ENCODE measurements at places on chromosomes 3 and 15.
A peak's percentile ranks its signal among the peaks of the same experiment; 100 is the strongest.

GRCh38 chr3:124345845-124346244 lies 353.9 kb upstream of the ROPN1 start:
- no peak for DNase-seq

DNA sequence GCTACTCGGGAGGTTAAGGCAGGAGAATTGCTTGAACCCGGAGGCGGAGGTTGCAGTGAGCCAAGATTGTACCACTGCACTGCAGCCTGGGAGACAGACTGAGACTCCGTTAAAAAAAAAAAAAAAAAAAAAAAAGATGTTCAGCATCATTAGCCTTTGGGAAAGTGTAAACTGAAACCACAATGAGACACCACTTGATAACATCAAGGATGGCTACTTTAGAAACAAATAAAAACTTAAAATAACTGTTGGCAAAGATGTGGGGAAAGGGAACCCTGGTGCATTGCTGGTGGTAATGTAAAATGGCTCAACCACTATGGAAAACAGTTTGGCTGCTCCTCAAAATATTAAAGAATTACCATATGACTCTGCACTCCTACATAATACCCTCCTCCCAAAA lies 1.9 kb downstream of the LEO1 start:
- peak; percentile 28 for DNase-seq

GRCh38 chr3:64151342-64151871 lies 73.9 kb downstream of the PRICKLE2 start:
- no peak for DNase-seq

DNA sequence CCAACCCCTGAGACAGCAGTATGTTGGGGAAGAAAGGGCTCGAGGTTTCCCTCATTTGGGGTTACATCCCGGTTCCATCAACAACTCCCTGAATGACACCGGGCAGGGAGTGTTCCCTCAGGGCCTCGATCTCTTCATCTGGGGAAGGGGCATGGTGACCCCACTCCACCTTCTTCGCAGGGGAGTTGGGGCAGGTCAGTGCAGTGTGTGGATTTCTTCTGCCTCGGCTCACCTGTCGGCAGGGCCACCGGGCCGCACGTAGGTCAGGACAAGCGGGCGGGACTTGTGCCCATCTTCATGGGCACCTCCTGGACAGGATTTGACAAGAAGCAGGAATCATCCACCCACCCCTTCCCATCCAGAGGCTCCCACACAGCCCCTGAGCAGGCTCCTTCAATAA lies 17.4 kb downstream of the GRIP2 start:
- DNase-seq, result no peak

GRCh38 chr3:40780925-40781406 lies 256.2 kb downstream of the ZNF621 start:
- DNase-seq, result no peak

DNA sequence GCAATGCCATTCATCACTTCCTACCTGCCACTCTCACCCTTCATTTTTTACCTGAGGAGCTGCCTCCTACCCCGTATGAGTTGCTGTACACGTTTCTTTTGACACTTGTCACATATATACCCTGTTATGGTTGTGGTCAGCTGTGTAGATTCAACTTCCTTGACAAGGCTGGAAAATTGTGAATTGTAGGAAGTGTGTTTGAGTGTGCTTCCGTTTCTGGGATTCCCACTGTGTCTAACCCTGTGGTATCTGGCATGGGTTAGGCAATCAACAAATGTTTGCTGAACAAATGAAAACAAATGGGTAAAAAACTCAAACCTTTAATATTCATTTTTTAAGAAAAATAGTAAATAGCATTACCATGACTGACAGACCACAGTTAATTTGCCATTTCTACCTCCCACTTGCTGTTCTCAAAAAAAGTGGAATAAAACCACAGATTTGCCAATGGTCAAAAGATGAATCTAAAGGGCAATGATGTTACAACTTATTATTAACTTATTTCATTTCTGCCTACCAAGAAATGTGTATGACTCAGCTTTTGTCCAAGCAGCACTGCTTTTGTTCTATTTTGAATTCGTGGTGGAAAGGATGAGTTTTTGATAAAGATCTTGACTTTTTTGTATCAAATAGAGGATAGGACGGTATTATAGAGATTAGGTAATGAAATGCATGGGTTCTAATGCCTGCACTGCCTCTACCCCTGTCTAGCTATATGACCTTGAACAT lies 404.6 kb downstream of the LPP start:
- no peak for DNase-seq

DNA sequence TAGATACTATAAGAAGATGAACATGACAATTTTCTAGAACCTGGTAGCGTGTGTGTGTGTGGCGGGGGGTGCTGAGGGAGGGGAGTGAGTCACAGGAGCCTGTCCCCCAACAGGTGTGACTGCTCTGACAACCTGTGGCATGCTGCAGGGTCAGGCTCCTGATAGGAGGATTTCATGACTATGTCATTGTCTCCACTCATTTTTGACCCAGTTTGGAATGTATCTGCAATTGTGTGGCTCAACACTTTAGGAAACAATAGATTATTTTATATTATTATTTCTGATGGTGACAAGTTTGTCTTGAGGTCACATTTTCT lies 9.3 kb upstream of the VILL start:
- no peak for DNase-seq

DNA sequence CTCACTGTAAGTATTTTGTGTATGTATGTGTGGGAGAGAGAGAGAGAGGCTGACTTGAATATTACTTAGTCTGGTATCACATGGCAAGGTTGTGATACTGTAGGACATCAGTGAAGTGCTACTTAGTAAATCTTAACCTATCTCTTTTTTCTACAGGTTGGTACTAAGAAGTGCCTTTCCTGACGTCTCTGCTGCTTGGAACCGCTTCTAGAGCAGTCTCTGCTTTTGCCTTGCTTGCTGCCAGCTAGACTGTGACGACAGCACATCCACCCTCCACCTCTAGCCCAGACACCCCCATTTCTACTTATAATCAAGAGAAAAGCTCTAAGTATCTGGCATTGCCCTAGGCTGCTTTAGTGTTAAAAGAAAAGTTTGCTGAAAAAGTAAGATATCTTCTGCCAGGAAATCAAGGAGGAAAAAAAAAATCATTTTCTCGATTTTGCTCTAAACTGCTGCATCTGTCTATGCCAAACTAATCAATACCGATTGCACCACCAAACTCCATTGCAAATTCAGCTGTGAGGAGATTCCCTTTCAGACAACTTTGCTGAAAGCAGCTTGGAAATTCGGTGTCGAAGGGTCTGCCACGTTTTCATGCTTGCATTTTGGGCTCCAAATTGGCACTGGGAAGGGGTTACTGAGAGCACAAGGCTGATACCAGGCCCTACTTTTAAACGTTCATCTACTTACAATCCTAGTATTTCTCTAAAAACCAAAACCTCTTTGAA lies 30.7 kb downstream of the MBNL1 start:
- DNase-seq, result no peak

- DNase-seq, result peak; percentile 78
These were observed 4.4 kb downstream of the SH3BP5 start for GRCh38 chr3:15327941-15328340.

- no peak for DNase-seq
These were observed 28.0 kb upstream of the PIGZ start for GRCh38 chr3:196996454-196997265.

DNA sequence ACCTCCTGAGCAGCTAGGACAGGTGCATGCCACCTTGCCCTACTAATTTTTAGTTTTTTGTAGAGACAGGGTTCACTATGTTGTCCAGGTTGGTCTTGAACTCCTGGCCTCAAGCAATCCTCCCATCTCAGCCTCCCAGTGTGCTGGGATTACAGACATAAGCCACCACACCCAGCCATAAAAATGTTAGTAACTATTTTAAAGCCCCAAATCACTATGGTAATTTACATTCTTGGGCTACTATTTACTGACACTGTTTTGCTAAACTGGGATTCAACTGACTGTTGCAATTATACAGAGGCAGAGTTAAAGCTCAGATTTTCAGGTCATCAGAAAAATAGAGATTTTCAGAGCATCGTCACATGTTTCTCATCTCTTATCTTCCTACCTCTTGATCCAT lies 258.6 kb downstream of the FEZF2 start:
- DNase-seq, result no peak

- no peak for DNase-seq
These were observed 24.0 kb upstream of the LIPC start for GRCh38 chr15:58407778-58408177.

GRCh38 chr3:132963786-132964185 lies 74.4 kb upstream of the TMEM108 start:
- no peak for DNase-seq

GRCh38 chr3:195105841-195106417 lies 165.0 kb downstream of the XXYLT1 start:
- DNase-seq, result no peak

DNA sequence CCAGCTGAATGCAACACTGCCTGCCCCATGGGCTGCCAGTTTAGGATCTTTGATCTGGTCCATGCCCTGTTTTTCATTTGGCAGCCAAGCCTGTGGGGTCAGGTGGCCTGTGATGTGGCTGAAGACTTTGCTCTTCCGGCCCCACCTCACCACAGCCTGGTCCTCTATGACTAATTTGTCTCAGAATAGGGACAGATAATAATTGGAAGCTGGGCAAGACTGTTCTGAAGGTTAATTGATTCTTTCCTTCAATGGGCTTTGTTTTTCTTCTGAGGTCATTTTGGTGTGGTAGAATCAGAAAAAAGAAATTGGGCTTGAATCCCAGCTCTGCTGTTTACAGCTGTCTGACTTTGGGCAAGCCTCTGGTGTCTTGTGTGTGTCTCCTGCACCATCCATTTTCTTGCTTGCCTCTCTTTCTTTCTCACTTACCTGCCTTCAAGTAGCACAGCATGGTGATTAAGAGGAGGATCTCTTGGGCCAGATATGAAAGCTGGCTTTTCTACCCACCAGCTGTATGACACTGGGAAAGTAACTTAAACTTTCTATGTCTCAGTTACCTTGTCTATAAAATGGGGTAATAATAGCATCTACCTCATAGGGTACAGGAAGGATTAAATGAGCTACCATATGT lies 24.2 kb downstream of the ABHD2 start:
- peak; percentile 60 for DNase-seq

DNA sequence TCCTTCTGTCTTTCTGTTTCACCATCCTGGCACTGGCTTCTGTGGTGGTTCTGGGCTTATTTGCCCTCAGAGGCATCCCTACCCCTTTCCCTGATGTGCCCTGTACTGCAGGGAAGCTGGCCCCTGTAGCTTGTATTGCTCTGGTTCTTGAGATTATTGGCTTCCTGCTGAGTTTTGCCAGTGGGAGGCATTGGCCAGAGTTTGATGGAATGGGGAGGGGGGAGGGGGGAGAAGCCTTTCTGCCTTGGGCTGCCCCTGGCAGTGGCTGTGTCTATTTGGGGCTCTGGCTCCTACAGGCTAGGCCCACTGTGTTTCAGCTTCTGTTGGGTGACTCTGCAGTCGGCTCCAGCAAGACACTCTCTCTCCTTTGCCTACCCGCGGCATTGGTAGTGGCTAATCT lies 41.6 kb upstream of the SEMA6D start:
- no peak for DNase-seq

GRCh38 chr15:62624547-62625378 lies 417.8 kb upstream of the TPM1 start:
- DNase-seq, result peak; percentile 63

GRCh38 chr3:189790658-189791057 lies 159.5 kb downstream of the TP63 start:
- no peak for DNase-seq

DNA sequence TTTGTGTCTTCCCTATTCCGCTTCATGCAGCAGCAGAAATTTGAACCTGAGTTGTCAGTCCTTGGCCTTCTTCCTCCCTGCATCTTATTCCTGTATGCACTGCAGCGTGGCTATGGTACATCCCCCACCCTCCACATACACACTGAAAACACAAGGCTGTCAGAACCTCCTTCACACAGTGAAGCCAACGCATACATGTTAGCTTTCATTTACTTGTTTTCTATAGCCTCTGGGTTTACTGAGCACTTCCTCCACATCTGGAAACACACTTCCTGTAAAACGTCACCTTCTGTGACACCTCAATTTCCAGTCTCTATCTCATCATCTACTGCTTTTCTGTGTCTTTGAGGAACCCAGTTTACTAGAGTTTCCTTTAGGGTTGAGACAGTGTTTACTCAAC lies 47.0 kb downstream of the SUSD5 start:
- no peak for DNase-seq

GRCh38 chr3:46883054-46883829 lies 5.7 kb downstream of the PTH1R start:
- DNase-seq, result peak; percentile 18

DNA sequence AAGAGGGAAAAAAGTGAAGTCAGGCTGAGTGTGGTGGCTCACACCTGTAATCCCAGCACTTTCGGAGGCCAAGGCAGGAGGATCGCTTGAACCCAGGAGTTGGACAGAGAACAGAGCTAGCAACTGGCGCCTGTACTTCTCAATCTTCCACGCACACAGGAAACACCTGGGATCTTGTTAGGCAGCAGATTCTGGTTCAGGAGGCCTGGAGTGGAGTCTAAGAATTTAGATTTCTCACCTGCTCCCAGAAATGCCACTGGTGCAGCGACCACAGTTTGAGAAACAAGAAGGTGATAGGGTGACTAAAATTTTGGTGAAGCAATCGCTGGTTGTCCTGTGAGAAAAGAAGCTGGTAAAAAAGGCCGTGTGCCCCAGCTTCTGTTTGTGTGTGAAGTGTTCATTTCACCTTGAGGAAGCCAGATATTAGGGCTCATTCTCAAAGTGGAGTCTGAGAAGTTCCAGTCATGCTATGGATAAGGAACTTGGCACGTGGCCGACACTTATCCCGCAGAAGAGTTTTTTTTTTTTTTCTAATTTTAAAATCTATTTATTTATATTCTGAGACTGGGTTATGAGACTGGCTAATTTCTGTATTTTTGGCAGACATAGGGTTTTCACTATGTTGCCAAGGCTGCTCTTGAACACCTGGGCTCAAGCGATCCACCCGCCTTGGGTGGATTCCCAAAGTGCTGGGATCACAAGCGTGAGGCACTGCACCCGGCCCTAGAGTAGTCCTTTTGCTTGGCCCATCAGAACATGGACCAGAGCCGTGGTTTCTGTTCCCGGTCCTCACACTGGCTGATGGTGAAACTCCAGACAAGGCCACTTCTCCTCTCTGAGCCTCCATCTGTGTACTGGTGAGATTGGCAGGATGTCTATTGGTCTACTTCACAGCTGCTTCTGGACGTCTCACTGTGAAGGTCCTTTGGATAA lies 324.6 kb upstream of the PROK2 start:
- DNase-seq, result no peak

- DNase-seq, result no peak
These were observed 309.7 kb downstream of the SLC9A9 start for GRCh38 chr3:143538577-143538981.

DNA sequence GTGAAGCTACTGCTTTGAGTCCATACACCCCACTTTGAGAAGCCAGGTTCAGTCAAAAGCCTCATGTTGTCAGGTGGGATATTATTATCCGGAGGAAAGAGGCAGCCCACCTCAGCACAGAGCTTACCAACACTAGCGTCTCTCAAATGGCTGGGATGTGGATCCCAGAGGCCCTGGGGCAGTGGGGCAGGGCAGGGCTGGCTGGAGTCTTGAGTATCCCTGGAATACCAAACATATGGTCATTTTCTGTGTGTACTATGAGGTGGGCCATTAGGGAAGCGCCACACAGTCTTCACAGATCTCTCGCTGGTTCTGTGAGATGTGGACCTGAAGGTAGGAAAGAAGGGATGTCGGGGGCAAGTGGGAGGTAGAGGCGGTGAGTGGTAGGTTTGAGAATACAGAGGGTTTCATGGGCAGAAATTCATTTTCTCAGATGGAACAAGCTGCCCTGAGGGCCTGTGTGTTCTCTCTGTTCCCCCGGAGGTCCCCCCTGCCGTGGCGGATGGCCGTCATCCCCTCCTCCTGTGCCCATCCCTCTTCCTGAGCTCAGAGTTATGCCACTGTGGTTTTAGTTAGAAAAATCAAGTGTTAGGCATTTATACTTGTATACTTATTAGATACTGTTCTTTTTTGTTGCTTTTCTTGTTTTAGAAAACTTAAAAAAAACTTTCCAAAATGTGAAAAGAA lies 66.4 kb downstream of the USP13 start:
- DNase-seq, result no peak
